ENCODE measurements at places on chromosomes 7 and 10.
A peak's percentile ranks its signal among the peaks of the same experiment; 100 is the strongest.

DNA sequence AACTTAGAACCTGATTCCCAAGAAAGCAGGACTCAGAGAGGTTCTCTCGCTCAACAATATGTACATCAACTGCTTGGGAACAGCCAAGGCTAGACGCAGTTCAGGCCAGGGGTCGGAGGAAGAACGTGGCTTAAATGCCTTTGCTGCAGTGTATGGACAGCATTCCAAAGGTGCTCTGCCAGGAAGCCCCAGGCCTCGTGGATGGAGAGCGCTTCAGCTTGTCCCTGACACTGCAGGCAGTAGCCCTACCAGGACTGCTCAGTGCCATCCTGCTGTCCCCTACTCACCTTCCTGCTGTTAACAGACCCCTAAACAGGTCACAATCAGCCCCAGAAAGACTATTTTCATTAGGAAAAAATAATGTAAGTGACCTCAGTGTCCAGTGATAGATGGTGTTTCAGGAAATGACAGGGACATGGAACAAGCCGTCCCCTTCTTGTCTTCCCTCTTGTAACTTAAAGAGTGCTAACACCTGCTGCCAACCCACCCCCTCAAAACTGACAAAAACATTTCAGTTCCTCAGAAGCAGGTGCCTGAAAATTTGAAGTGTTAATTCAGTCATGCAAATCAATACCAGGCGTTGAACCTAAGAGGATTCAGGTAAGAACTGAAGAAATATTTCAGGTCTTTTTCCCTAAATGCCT lies 16.5 kb downstream of the CREB3L2 start:
- DNase-seq: no peak

GRCh38 chr7:131020759-131021261 lies 286.8 kb upstream of the KLF14 start:
- no peak for DNase-seq

DNA sequence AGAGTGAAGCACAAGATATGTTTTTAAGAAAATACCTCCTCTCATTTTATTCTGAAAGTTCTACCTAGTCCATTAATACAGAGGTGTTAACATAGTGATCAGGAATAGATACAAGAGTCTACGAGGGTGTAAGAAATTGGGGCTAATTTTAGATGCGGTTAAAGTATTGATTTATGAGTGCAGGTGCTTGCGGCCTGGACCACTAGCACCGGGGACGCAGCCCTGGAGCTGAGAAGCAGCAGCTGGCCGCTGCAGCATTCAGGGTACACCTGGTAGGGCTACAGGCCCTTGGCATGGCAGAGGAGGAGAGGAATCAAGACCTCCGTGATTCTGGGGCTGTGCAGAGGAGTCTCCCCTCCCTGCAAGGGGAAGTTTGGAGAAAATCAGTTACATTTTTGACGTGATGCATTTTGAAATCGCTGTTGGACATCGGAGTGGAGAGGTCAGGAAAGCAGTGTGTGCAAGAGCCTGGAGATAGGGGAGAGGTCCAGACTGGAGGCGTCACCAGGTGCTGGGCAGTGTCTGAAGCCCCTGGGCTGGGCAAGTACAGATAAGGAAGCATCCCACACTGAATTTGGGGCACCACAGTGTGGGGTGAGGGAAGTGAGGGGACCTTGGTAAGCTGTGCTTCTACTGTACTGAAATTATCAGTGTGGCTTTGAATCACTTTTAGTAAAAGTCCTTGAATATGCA lies 112.3 kb downstream of the VWC2 start:
- no peak for DNase-seq

DNA sequence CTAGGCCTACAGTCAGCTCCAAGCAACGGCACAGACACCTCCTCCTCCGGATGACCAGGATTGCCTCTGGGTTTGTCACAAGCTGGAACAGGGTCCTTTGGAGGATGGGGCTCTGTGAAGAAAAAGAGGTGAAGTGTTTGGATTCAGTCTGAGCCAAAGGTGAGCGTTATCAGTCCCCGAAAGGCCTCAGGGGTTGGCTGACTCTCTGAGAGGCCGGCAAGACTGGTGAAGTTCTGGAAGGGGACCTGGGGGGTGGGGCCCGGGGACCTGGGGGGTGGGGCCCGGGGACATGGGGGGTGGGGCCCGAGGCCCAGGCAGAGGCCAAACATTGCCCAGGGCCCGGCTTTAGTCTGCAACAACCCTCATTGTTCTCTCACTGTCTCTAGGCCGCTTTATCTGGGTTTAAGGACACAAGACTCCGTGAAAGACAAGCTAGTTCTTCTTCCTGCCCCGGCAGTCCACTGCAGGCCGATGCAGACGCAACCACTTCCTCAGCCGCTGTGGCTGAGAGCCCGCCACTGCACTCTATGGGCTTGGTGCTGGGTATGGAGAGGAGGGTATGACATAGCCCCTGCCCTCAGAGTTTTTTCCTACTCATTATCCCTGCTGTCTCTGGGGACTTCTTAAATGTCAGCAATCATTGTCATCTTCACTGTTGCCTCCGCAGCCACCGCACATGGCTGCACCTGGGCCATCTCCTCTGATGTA lies 27.4 kb upstream of the PSAP start:
- DNase-seq: no peak

- DNase-seq: no peak
These were observed 66.7 kb upstream of the MYO3A start for GRCh38 chr10:25867321-25867720.

GRCh38 chr7:17807242-17807641 lies 133.1 kb downstream of the SNX13 start:
- DNase-seq: no peak

DNA sequence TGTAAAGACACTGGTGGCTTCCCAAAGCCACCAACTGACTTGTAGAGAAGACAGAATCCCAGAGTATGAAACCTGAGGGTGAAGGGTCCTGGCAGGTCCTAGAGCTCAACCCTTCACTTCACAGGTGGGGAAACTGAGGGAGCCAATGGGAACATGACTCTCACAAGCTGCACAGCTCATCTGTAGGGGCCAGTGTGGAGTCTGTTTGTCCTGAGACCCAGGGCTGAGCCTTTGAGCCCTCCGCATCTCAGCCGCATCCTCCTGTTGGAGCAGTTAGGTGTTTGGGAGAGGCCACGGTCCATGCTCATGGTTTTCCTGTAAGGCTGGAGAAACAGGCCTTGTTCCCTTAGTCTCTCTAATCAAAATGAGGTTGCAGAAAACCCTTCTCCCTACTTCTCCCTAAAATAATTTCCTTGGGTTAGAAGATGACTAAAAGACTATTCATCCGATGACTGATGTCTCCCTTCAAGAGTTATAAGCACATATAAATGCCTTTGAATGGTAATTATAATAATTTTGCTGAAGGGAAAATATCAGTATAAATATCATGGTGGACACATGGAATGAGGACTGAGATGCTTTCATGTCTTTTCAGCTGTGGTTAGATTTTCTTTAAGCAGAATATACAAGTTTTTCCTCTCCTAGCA lies 10.3 kb downstream of the HTRA1 start:
- no peak for DNase-seq

DNA sequence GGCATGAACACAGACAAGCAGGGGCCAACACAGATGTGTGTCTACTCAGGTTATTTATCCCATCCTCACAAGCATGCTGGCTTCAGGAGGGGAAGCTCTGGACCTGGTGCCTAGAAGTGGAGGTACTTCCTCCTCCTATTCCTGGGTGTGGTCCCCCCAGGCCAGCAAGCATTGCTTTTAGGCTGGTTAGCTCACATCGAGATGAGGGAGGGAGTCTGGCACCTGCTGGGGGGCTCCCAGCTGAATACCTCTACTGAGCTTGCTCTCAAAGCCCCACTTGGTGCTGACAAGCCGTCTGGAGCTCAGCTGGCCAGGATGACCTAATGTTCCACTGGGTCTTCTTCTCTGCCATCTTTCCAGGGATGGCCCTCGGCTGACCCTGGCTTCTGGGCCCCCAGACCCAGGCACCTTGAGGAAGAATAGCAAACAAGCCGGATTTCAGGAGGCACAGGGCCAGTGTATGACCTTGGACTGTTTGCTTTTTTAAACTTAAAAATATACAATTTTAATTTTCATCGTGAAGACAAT lies 26.8 kb downstream of the FAM241B start:
- DNase-seq: no peak

DNA sequence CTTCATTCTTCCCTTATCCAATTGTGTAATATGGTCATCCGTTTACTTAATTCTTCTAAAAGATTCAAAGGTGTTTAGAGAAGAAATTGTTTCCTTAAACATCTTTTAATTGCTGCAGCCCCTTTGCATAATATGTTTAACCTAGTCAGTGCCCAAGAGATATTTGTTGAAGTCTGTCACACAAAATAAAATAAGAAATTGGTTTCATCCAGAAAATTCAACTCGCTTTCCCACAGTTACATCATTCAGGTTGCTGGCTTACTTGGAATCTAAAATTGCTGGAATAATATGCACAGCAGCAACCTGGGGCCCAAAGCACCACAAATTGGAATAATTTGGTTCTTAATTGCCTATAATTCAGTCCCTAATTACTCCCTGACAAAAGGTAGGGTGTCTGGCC lies 155.1 kb upstream of the ETV1 start:
- DNase-seq: no peak

DNA sequence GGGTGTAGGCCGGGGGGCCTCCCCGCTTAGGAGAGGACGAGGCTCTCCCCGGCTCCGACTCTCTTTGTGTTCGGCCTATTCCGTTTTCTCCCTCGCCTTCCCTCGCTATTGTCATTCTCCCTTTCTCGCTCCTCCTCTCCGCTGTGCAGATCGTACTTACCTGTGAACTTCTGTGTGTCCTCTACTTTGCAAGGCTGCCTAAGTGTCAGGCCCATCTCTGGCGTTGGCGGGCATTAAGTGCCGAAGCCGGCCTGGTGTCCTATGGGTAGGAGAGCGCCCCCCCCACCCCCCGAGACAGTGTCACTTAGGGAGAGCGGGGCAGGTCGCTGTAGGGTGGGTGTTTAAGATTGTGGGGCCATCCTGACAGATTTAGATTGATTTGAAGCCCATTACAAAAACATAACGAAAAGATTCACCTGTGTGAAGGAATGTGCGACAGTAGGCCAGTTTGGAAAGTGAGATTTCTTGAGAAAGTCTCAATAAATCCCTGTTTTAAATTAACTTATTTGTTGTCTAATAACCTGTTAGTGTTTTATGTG lies 579 bp downstream of the RBM33 start:
- DNase-seq: peak; percentile 49

- DNase-seq: no peak
These were observed 78.7 kb upstream of the AGR3 start for GRCh38 chr7:16960337-16960965.

DNA sequence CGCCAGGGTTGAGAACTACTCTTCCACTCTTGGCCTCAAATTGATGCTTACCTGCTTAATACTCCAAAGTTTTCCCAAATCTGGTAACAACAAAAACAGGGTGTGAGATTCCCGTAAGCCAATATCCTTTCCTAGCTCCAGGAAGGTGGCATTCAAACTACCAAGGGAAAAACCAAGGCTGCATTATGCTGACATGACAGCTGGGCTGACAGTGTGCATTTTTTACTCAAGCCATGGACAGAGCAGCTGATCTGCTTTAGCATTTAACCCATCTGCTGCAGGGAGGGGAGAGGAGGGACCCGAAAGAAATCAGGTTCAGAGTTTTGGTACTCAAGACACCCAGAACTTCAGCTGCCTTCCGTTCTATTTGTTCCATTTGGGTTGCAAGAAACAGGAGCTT lies 49.8 kb upstream of the RAPGEF5 start:
- DNase-seq: no peak

- no peak for DNase-seq
These were observed 45.4 kb downstream of the KAT6B start for GRCh38 chr10:74871595-74872382.
